ENCODE measurements at places on chromosomes 16 and 17. TPM values are rescaled to one million over a fixed set of nuclear protein-coding genes. Genes with fewer than 3 reads are reported as not detected.

Gene ARL5C
- total RNA-seq, result not detected

Gene CASKIN1
- under 0.01 TPM for total RNA-seq

Gene VMO1
- not detected for total RNA-seq

Gene PRAC1
- not detected for total RNA-seq

Gene SPOP
- 61.1 TPM for total RNA-seq

Gene TMED6
- total RNA-seq, result not detected

Gene HLF
- not detected for total RNA-seq

Gene GIT1
- total RNA-seq, result 35.7 TPM

Gene TBC1D26
- total RNA-seq, result 0.65 TPM

Gene CHD9NB
- 2.1 TPM for total RNA-seq

Gene SEC14L5
- total RNA-seq, result under 0.01 TPM

Gene UTS2R
- not detected for total RNA-seq

Gene HOXB3
- 2.2 TPM for total RNA-seq

Gene GPR139
- not detected for total RNA-seq

Gene NR1D1
- 3.4 TPM for total RNA-seq

Gene COL1A1
- 2,834 TPM for total RNA-seq

Gene DRC3
- total RNA-seq, result 2.6 TPM

Gene NPIPB13
- total RNA-seq, result 0.39 TPM

Gene JPT1
- 53.4 TPM for total RNA-seq

Gene CRHR1
- total RNA-seq, result not detected

Gene MYH2
- total RNA-seq, result not detected

Gene MT3
- total RNA-seq, result not detected

Gene SLFN12
- 45.8 TPM for total RNA-seq

Data from placental epithelial cell (primary cell).